ENCODE measurements at places on chromosomes 12 and 14.

GRCh38 chr12:7966563-7966962 is 30.6 kb upstream of the SLC2A3 start:
- DNase-seq: no peak

DNA sequence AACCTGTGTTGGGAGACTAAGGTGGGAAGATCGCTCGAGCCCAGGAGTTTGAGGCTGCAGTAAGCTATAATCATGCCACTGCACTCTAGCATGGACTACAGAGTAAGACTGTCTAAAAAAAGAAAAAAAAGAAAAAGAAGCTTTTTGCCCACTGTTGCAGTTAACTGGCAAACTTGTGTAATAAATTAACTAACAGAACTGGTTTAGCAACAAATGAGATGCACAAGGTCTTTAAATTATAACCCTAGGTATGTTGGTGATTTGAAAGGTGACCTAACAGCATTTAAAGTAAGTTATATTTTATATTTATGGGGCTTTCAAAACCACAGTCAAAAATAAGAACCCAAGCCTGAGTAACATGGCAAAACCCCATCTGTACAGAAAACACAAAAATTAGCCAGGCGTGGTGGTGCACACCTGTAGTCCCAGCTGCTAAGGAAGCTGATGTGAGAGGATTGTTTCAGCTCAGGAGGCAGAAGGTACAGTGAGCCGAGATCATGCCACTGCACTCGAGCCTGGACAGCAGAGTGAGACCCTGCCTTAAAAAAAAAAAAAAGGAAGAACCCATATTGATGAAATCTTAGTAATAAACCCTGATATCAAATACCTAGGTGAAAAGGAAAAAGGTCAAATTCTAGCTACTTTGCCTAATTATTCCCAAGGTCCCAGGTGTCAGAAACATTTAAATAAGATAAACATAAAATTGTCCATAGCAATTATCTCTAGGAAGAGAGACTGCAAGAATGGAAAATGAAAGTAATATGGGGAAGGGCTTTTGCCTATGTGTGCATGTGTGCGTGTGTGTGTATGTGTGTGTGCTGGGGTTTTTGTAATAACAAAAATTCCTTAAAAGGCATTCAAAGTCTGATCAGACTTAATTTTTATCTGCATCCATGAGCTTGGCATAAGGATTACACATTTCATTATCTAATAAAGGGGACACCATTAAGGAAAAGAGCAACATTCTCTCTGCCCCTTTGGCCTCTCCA is 15.4 kb downstream of the SYNE2 start:
- DNase-seq: no peak

DNA sequence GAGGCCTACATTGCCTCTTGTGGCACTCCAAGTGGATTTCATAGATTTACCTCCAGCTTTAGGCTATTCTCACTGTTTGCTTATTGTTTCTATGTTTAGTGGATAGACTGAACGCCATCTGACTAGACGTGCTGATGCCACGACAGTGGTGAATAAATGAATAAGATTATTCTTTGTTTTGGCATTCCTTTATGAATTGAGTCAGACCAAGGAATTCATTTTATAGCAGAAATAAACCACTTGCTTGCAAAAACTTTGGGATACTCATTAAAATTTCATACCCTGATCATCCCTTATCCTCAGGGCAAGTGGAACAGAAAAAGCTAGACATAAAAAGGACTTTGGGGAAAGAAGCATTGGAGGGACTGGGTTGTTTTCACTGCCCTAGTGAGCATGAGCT is 71.7 kb upstream of the FERMT2 start:
- no peak for DNase-seq

DNA sequence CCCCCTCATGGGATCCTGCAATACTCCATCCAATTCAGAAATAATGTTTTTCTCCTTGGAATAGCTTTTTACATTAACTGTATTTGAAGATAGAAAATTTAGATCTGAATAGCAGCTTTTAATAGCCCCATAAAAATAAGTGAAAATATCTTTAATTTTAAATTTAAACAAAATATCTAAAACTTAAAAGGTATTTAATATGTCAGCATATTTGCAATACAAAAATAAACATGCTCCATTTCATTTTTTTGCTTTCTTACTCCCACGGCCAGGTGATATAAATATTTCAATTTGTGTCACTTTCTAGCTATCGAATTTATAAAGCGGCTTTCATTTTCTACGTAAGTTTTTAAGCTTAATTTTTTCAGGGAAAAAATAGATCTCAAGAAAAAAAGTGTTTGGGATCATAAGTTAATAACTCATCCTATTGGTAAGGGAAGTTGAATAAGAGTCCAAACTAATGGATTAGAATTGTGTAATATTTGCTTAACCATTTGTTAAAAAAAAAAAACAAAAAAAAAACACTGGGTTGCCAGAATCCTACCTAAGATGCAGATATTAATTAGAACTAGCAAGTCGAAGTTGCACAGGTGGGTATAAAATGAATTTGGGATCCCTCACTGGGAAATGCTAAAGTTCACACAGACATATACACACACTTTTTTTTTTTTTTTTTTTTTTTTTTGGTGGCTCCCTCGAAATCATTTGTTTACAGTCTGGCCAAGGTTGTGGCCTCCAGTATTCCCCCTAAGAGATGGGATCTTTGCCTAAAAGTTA is 47.6 kb downstream of the PPP2R5C start:
- no peak for DNase-seq

GRCh38 chr12:50676756-50677155 is 87.1 kb upstream of the ATF1 start:
- DNase-seq: no peak

Data from activated CD8-positive, alpha-beta memory T cell treated with anti-CD3 and anti-CD28 coated beads for 1 hour (primary cell).